AG10803 (cell line): ENCODE measurements at places on chromosomes 4 and X.

DNA sequence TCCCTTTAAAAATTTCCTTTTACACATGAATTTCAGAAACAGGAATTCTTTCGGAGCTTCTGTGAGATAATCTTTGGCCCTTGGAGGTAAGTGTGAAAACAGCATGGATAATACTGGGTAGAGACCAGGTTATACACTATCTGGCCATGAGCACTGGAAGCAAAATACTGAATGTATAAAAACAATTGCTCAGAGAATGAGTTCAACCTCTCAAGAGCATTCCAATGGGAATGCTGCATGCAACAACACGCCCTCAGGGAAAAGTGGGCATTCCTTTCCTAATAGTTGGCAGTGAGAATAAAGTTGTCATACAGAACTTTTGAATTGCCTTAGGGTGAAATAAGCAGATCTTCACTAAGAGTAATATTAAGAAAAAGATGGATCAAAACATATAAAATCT lies 574.8 kb upstream of the DIPK2B start:
- peak; percentile 84 for DNase-seq

DNA sequence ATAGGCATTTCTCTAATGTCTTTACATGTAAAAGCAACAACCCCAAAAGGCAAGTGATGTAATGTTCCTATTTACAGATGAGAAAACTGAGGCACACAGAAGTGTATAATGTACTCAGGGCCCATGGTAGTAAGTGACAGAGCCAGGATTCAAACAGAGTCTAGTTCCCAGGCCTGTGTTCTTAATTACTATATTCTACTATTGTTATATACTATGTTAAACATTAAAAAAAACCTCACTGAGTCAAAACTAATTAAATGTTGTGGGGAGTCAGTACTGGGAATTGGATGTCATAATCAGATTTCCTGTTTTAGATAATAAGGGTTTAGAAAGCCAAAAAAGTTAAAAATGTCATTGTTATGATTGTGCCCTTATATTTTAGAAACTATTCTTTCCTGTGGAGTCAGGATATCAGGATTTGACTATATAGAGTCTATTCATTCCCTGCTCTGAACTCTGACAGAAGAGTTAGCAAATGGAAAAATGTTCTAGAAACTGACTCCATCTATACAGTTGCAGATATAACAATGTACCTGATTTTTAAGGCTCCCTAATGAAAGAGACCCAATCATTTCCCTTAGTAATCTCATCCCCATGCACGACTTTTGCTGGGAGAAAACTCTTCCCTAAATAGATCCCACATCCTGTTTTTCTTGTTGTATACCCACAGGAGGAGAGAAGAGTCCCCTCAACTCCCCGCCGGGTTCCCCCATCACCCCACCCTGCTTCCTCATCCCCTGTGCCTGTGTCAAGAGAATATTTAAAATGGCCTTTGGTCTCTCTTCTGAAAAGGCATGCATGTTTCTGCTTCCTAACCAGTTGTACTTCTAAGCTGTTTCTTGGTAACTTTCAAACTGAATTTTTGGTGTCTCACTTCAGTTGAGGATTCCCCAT lies 69.7 kb downstream of the REELD1 start:
- DNase-seq, result no peak

DNA sequence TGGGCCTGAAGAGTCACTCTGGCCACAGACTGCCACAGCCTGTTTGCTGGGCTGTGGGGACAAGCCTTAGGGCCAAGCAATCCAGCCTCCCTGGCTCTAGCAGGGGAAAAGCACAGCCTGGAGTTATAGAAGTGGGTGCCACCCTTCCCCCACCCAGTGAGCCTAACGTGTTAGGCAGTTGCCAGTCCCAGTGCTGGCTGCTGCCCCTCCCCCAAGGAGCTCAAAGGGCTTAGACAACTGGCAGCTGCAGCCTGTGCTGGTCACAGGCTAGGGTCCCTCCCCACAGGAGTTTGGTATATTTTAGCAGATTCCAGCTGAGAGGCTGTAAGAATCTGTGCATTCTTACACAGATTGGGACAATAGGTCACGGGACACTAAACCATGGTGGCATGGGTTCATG lies 370.3 kb upstream of the FGF16 start:
- no peak for DNase-seq

DNA sequence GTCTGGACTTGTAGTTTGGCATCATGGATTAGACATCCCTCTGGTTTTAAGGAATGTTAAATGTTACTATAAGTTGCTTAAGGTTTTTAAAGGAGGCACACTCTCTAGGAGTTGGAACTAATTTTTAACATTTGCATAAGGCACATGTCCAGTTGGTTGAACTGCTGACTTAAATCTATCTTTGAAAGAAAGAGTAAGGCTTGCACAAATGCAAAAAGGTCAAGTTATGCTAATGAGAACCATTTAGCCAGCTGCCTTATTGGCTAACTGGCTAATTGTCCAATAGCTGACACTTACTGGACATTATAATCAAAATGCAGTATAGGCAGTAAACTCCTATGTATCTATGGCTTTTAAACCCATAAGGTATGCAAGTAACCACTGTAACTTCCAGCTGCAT lies 206.1 kb upstream of the TTC29 start:
- DNase-seq, result no peak

- no peak for DNase-seq
Measured at GRCh38 chr4:26912069-26912468, 51.4 kb downstream of the STIM2 start.

- no peak for DNase-seq
Measured at GRCh38 chr4:100042711-100043110, 92.6 kb upstream of the H2AZ1 start.

GRCh38 chr4:153724606-153725005 lies 35.2 kb downstream of the RNF175 start:
- no peak for DNase-seq

- peak; percentile 6 for DNase-seq
Measured at GRCh38 chr4:154082760-154083535, 294.1 kb upstream of the SFRP2 start.

- DNase-seq, result no peak
Measured at GRCh38 chr4:147246096-147246495, 234.8 kb upstream of the EDNRA start.

DNA sequence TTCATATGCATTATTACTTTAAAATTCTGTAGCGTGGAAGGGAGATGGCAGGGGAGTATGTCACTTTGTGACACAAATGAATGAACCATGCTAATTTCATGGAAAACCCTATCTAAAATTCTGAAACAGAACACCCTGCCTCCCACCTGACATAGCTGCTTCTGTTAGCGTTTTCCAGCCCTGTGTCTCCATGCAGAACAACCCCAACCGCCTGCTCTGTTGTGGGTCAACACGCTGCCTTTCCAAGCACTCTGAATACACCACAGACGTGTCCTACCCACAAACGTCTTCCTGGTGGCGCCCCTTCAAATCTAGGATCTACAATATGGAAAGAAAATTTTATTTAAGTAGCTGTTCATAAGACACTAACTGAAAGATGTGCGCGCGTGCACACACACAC lies 238.6 kb downstream of the TRIML1 start:
- DNase-seq, result no peak

DNA sequence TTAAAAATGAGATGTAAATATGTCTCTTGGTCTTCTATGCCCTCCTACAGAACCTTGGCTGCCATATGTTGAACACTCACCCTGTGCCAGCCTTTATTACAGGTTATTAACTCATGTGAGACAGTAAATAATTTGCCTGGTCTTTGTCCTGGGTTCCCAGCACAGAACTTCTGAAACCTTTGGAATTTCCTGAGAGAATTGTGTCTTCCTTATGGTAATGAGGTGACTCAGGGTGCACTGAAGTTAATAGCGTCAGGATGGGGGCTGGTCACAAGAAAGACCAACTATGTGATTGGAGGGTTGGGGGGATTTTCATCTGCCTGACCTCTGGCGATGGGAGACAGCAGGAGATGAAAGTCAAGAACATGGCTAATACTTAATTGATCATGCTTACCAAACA lies 289.8 kb upstream of the STS start:
- DNase-seq, result no peak

DNA sequence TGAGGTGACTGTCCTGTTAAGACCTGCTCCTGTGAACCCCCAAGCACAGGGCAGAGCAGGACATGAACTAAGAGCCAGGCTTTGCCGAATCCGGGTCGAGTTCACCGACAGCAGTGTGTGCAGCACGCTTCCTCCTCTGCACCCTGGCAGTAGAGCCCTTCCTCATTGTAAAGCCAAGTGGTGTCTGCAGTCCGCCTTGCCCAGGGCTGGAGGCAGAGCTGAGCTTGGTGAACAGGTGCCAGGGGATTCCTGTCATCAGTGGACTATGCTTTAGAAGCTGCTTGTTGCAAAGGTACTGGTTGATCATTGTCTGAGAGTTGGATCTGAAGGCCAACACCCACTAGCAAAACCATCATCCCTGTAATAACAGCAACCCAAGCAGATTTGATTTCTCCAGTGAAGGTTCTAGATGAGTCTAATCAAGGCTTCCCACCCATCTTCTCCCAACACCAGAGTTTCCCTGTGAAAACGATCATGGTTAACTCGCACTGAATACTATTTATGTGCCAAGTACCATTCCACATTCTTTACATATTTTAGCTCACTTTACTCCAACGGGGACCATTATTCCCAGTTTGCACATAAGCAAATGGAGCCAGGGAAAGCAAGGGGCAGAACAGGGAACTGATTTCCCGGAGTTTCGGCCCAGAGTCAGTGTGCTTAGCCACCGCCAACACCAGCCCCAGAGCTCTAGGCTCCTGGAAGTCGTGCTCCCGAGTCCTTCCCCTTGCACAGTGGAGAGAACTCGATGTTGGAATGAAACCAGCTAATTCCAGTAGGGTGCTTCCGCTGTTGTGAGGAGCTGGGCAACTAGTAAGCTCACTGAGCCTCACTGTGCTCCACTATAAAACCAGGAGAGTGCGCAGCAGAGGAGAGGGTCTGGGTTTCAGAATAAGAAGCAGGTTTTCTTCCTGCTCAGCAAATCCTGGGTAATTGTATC lies 1.4 kb upstream of the SLC34A2 start:
- DNase-seq, result no peak

- DNase-seq, result peak; percentile 77
Measured at GRCh38 chr4:88660446-88661294, 37.0 kb downstream of the NAP1L5 start.

DNA sequence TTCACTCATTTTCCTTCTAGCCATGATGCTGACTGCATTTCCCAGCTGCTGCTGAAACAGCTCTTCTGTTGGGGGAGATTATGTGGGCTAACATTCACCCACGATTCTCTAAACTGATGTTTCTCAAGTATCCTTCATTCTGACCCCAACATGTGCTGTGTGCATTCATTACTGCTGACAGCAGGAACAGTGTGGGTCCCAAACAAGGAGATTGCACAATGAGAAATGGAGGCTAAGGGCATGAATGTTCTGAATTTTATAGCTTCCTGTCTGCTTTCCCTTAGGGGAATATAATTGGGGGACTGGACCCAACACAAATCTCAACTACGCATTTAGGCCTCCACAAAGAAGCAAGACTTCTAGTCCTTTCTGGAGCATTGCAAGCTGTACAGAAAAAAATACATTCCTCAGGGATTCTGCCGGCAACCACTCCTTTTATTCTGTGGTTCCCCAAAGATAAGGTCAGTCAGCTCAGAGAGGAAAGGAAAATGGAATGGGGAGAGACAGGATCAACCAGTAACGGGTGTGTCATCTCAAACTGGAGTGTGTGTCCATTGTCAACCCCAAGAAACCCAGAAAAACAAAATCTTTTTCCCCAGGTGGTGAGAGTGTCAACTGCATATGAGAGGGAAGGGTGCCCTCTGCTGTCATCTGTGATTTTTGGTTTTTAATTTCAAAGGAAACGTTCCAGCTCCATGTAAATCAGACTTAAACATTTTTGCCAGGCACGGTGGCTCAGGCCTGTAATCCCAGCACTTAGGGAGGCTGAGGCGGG lies 81.5 kb upstream of the EGFL6 start:
- peak; percentile 93 for DNase-seq

- no peak for DNase-seq
Measured at GRCh38 chr4:20764366-20764992, 64.2 kb downstream of the PACRGL start.

GRCh38 chr4:80732010-80732409 lies 298.5 kb upstream of the BMP3 start:
- peak; percentile 4 for DNase-seq

DNA sequence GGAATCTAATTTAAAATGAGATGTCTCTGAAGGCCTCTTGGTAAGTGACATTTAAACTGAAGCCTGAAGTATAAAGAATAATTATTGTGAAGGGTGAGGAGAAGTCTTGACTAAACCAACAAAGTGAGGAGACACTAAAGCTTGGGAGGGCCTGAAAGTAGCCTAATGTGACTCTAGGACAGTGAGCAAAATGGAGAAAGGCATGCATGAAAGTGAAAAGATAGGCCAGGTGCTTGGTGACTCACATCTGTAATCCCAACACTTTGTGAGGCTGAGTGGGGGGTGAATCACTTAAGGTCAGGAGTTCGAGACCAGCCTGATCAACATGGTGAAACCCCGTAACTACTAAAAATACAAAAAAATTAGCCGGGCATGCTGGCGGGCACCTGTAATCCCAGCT lies 46.9 kb upstream of the SMARCAD1 start:
- no peak for DNase-seq
